ENCODE measurements at places on chromosomes 1 and 21.
A peak's percentile ranks its signal among the peaks of the same experiment; 100 is the strongest.

DNA sequence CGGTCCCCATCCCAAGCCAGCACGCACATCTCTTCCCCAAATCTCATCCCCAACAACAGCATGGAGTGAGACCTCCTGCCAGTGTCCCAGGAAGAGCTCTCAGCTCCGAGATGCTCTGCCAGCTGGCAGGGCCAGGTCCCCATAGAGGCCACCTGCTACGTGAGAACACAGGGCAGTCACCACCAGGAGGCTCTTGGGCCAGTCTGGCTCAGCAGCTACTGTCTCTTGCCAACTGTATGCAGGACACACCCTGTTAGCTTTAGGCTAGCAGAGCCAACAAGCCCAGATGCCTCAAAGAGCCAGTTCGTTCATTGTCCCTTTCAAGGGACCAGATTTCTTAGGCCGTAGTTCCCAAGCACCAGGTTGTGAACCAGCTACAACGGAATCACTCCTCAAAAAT is 36.9 kb downstream of the FBXO2 start:
- no peak for DNase-seq

- peak; percentile 71 for DNase-seq
Measured at GRCh38 chr1:54137534-54138061, 15.2 kb downstream of the CDCP2 start.

- DNase-seq: no peak
Measured at GRCh38 chr1:246768403-246769020, 44.3 kb downstream of the SCCPDH start.

DNA sequence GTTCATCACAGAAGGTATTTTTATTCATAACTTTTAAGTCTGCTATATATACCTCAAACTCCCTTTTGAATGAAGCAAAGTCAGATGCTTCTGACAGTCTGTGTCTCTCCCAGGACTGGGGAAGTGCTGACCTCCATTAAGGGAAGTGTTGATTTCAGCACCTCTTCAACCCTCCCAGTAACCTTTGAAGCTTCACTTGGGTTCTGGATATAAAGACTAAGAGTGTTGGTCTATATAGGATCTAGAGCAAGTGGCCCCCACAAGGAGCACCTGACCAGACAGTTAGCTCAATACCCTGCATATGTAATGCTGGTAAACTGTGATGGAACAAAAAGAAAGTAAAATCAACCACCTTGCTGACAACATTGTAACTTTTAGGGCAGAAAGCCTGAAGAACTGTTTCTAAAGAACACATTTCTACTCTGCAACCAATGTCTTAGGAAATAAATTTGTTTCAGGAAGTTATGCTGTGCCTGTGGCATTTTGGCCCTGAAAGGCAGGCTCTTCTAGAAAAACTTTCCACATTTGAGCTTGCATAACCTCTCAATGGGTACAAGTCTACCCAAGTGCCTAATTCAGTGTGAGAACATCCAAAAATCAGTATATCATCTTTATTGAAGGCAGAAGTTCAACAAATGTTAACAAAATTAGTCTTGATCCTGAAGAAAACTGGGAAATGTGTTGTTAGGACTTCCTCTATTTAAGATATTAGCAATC is 865 bp upstream of the PTPN22 start:
- no peak for DNase-seq

DNA sequence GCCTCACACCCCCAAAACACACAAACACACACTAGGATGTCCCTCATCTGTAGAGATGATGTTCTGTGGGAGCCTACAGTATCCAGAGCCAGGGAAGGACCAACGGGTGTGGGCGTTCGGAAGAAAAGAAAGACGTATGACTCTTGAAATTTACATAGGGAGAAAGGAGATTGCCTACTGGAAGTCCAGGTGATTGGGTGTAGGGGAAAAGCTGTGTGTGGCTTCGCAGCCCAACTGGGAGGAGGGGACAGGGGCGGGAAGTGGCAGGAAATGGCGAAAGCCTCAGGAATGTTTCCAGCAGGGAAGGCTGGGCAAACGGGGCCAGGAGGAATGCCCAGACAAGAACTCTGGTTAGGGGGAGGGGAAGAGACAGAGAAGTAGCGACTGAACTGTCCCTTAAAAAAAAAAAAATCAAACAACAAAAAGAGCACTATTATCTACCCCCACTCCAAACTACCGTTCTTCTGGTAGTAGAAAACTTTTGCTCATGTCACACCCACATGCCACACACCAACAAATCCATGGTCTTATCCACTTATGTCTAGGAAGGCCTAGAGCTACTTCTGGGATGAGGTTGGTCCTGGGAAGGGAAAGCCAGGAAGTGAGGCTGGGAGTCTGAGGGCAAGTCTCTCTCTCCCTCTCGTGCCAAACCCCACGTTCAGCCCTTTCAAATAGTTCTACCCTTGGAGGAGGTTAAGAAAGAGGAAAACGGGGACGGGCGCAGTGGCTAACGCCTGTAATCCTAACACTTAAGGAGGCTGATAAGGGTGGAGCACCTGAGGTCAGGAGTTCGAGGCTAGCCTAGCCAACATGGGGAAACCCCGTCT is 1.8 kb upstream of the CKS1B start:
- peak; percentile 98 for DNase-seq

DNA sequence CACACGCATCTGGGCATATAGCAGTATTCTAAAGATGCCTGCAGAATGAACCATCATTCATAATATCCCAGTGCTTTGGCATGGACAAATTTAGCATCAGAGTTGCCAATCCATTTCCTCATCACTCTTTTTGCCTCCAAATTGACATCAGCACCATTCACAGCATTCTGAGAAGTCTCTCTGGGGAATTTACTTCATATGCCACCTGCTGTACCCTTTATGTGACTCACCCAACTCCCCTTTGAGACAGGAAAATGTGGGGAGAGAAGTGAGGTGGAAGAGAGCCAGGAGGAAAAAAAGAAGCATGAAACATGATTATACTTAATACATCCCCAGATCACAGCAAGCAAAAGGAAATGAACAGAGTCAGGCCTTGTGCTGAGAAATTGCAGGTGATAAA is 37.4 kb downstream of the RAB3B start:
- no peak for DNase-seq

GRCh38 chr1:215731699-215732098 is 164.6 kb downstream of the KCTD3 start:
- DNase-seq: no peak

DNA sequence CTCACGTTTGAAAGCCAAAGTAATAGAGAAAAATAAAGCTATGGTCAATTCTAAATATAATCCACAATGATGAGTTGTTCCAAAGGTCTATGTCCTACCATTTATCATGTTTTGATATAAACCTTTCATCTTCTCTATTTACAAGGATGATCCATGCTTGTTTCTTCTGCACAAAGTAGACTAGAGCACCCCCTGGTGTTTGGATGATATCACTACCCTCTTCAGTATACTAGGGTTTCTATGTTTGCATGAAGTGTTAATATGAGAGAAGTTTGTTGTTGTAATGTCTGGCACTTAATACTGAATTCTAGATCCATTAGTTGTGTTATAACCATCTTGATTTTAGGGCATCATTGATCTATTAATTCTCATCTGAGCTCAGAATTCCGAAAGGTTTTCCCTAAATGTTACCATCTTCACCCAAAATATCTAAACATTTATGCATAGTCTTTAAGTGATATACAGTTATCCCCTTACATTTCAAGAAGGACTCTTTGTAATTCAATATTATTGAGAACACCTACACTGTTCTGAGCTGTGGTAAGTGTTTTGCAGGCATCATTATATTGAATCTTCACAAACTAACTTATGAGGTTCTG is 21.1 kb downstream of the CLDN8 start:
- peak; percentile 62 for DNase-seq

DNA sequence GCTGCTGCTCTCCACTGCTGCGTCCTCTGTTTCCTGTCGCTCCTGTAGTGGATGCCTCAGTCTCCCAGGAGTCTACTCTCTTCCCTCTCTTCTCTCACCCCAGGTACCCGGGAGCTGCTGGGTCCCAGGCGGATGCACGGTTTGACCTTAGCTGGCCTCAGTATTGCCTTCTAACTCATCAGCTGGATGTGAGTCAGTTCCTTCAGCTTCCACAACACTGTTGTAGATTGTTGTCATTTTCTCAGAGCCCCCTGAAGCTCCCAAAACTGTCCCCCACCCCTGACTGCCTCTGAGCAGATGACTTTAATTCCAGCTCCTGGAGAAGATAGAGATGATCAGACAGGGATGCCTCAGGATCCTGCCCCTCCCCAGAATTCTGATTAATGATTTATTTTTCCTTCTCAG is 7.2 kb downstream of the CNIH3 start:
- DNase-seq: peak; percentile 74

DNA sequence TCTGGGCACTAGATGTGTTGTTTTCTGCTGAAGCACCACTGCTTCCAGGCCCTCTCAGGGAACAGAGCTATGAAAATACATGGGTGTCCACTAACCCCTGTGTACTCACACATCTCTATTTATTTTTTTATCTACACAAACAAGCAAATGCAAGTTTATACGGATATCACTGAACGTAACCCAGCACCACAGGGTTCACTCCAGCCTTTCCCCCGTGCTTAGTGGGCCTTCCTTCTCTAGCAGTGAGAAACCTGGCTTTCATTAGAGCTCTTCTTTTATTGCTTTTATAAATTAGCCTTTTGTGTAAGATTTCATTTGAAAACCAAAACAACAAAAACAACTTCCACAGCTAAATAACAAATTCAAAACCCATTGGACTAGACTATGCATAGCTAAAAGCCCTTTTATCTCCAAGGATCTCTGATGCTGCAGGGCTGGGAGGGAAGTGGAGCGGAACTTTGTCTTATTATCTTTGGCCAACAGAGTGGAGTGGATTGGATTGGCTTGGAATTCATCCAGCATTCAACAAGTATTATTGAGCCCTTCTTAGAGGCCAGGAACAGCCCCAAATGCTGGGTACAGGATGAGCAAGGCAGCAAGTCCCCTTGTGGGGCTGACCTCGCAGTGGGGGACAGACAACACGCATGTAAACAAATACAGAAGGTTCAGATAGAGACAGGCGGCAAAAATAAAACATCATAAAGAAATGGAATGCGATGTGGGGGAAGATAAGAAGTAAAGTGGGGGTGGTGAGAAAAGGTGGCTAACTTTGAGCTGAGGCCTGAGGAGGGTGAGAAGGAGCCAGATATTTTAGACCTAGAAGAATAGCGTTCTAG is 371.8 kb upstream of the POU3F1 start:
- DNase-seq: peak; percentile 5

DNA sequence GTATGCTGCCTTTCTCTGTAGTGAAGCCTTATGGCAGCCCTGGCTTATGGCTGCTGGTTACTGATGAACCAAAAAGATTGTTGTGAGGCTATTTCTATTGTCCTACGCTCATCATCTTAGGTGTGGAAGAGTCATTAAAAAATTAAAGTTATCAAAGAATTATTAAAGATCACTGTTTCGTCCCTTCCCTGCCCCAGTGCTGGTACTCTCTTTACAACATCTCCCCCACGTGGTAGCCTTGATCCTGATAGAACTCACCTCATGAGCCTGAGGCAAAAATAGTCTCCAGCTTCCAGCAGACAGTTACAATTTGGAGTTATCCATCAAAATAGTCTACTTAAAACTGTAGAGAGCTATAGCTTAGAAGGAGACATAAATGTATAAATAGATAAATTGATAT is 201.5 kb downstream of the S1PR1 start:
- no peak for DNase-seq

GRCh38 chr1:37599940-37600339 is 4.2 kb upstream of the GNL2 start:
- DNase-seq: no peak

DNA sequence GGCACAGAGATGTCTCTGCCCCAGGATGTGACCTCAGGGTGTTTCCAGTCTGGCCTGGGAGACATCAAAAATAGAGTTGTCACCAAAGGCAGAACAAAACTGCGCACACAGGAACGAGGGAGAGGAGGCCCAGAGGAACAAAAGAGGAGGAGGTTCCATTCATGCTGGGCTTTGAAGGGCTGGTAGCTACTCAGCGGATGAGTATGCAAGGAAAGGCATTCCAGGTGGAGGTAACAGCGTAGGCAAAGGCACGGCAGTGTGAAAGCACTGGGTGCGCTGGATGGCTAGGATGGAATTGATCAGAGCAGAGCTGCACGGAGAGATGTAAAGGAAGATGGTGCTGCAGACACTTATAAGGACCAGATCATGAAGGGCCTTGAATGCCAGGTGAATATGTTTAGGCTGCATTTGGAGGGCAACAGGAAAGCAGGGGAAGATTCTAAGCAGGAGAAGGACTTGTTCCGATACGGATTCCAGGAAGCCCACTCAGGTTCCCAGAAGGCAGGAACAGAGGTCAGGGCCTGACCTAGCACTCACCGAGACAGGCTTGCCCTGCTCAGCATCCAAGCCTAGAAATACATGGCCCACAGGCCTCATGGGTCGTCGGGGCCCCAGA is 6.3 kb downstream of the COL16A1 start:
- no peak for DNase-seq

DNA sequence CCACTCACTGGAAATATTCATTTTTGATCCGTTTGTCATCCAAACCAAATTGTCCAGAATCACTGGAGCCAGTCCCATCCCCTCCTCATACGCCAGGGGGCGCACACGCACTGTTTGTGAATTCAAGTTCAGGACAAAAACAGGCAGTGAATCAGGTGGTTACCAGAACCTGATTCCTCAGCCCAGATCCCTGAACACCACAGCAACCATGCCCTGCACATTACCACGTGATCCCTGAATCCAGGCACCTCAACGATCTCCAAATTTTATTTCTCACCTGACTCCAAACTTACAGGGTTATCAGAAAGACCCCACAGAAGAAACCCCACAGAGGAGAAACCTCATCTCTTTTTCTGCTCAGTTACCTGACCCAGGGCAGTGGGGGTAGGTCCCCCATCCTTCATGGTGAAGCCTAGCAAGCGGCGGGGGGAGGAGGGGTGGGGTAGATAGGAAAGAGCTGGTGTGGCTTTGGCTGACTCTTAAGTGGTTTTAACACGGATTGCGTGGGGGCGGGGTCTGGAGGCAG is 1.4 kb upstream of the PTPRF start:
- peak; percentile 92 for DNase-seq

- DNase-seq: no peak
Measured at GRCh38 chr1:110258734-110259133, 48.6 kb downstream of the KCNC4 start.

- no peak for DNase-seq
Measured at GRCh38 chr1:165666152-165666825, 32.1 kb downstream of the ALDH9A1 start.

GRCh38 chr1:202247104-202247503 is 53.5 kb downstream of the LGR6 start:
- DNase-seq: no peak

GRCh38 chr1:203648276-203648675 is 21.6 kb downstream of the ATP2B4 start:
- DNase-seq: no peak

GRCh38 chr1:193747579-193747978 is 561.2 kb upstream of the B3GALT2 start:
- DNase-seq: peak; percentile 13

DNA sequence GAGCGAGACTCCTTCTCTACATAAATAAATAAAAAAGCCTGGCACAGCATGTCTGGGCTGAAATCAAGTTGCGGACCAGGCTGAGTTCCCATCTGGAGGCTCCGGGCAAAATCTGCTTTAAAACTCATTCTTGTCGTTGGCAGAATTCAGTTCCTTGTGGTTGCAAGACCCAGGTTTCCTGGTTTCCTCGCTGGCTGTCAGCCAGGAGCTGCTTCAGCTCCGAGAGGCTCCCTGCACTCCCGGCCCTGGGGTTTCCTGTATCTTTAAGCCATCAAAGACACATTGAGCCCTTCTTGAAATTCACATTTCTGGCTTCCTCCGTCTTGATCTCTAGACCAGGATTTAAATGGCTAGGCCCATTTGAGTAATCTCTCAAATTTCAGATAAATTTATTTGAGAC is 20.6 kb upstream of the SCCPDH start:
- DNase-seq: no peak

GRCh38 chr1:34306568-34306967 is 129.9 kb downstream of the C1orf94 start:
- no peak for DNase-seq

- no peak for DNase-seq
Measured at GRCh38 chr1:96488777-96489176, 232.8 kb upstream of the PTBP2 start.

Data from kidney tubule cell (primary cell).